ENCODE measurements at places on chromosomes 5 and 9.
A peak's percentile ranks its signal among the peaks of the same experiment; 100 is the strongest.

DNA sequence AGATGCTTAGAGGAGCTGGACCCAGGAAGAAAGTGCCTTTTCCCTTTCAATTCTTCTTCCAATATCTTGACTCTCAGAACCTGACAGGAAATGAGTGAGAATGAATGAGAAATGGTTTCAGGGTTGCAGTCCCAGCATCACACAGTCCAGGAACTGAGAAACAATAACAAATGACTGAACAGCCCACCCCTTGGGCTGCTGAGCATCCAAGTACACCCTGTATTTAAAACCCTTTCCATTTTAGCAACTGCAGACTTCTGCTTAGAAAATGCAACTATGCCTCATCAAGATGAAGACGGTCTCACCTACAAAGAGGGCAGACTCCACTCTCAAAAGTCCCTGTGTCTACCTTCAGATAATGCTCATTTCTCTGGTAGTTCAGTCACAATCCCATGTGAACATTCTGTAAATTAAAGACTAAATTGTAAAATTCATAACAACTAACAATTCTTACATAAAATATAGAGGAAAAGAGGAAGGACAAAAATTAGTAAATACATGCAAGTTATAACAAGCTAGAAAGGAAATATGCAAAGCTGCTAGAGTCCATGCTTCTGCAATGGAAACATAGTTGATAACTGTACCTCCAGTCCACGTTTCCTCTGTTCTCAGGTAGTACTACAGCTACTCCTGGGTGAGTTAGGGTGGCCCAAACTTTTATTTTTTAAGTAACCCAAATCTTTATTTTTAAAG lies 316.5 kb downstream of the ICE1 start:
- no peak for DNase-seq

DNA sequence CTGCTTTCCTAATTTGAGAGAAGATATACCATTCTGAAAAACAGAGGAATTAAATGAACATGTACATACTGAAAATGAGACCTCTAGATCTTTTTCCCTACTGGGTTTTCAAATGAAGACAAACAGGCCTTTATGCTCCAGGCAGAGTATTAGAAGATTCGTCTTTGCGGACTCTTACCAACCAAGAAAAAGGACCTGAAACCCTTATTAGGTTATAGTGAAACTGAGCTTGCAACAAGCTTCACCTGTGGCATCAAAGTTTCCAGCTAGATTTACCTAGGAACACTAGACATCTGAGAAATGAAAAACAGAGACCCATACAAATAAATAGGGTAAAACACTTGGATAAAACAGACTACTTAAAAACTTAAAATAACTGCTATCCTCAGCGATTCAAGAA lies 46.3 kb downstream of the SMIM15 start:
- no peak for DNase-seq

- no peak for DNase-seq
Measured at GRCh38 chr9:137988051-137988450, 110.5 kb downstream of the CACNA1B start.

GRCh38 chr5:80668016-80668969 lies 13.5 kb upstream of the DHFR start:
- no peak for DNase-seq

DNA sequence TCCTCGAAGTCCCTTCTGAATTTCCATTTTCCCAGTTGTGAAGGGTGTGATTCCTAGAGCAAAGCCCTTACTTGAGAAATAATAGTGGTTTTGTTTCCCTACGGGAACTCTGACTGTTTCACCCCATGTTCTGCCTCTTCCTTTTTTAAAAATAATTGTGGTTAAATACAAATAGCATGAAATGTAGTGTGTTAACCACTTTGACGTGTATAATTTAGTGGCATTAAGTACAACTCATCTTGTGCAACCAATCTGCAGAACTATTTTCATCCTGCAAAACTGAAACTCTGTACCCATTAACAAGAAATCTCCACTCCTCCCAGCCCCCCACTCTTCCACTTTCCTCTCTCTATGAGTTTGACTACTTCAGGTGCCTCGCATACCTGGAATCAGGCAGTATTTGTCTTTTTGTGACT lies 35.6 kb upstream of the HAND1 start:
- DNase-seq: no peak

DNA sequence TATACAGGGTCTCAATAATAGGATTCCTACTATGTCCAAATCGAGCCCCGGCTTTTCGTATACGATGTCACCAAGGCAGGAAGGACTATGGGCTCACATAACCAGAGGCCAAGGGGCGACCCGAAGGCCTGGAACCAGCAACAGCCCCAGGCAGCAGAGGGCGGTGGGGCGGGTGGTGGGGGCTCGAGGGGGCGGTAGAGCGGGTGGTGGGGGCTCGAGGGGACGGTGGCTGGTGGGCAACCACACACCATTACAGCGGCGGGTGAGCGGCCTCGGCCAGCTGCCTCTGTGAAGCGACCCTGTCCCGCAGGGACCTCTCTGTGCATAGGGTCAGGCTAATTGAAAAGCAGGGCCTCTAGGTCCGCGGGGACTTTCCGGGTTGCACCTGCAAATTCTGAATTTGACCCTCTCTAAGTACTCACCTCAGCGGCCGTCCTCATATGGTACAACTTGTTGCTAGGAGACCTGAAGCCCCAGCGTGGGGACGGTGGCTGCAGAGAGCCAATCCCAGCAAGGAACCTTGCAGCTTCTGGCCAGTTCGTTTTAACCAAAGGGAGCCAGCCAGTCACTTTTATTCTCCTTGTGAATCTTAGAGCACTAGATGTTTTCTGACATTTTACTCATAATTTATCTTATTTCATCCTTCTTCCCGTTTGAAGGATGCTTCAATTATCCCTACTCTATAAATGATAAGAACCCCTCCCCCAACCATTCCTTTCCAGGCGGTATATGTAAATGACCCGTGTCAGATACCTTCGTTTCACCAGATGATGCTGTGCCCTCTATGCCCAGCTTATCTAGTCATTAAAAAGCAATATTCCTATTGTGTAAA lies at the start of gene NME5:
Gene NME5, minus strand, starts transcription at position 480 of the 832 bp plus-strand sequence. CDS start 648 bp downstream, outside the sequence.
- no peak for DNase-seq

DNA sequence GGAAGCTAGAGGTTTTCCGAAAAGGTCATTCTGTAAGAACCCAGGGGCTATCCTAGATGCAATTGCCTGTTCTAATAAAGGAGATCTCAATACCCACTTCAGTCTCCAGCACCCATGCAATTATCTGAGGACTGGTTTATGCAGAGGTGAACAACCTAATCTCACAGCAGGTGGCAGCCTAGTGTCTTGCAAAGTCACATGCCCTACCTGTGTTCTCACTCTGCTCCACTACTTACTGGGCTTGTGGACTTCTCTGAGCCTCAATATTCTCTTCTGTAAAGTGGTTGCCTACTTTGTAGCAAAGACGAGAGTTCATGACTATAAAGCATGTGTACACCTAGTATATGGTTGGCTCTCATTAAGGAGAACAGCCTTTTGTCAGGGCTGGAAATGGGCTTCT lies 21.0 kb upstream of the ALDH1B1 start:
- peak; percentile 54 for DNase-seq

- no peak for DNase-seq
Measured at GRCh38 chr9:38181232-38181631, 112.2 kb upstream of the SHB start.
